T-helper 2 cell (primary cell): ENCODE measurements at places on chromosomes 2 and 18.
A peak's percentile ranks its signal among the peaks of the same experiment; 100 is the strongest.

DNA sequence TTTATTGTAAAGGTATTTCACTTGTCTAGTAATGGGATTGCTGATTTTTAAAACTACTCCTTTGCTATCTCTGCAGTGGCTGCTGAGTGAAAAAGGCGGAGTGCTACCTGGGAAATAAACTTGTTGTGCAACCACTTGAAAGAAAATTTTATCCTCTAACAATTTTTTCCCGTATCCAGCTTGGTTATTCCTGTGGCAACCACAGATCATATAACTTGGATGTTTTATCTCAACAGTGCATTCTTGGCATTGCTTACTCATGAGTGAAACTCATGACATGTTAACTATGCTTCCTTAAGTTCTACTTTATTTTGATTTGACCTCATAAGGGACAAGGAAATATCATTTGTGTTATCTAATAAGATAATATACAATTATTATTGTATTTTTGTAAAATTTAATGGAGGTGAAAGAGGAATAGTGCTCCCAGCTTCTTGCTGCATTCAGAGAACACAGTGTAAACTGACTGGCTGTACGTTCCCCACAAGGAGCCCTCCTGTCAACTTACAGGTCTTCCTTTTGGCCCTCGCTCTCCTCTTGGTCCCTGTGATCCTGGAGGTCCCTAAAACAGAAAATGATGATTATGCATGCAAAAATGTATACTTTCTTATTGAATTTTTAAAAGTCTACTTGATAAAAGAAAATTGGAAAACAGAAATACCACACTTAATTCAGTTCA lies 82.7 kb downstream of the COL5A2 start:
- DNase-seq = no peak

- no peak for DNase-seq
Observed at GRCh38 chr18:23810396-23810795, 121.1 kb downstream of the LAMA3 start.

GRCh38 chr2:241564596-241565410 lies 6.3 kb downstream of the BOK start:
- DNase-seq = no peak

DNA sequence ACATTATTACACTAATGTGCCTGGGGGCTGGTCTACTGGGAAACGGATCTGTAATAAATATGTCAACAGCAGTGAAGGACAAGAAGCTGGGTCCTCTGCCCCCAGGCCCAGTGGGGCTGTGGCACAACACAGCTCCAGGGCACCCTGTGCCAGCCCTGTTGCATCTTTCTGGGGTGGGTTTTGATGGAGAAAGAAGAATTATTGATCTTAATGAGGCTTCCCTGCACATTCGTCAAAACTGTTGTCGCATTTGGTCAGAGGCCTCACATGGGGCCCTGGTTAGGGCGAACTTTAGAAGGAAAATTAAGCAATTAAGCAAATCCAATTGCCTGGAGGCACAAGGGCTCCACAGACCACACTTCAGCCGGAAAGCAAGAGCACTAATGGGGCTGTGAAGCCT lies 30.0 kb upstream of the TWIST2 start:
- DNase-seq = no peak

DNA sequence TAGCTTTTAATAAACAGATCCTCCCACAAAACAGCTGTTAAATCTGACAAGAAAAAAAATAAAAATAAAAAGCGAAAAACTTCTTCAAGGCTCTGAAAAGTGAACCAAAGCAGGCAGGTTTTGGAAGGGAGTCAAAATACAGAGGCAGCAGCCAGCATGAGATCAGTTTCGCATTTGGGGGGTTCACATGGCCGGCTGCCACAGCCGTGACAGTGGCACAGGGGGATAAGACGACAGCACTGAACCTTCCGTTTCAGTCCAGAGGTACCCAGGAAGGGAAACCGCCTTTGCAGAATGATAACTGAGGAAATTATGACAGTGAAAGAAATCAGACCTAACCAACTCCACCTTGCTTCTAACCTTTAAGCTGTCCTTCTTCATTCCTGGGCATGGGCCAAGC lies 196.7 kb upstream of the PID1 start:
- DNase-seq = no peak

DNA sequence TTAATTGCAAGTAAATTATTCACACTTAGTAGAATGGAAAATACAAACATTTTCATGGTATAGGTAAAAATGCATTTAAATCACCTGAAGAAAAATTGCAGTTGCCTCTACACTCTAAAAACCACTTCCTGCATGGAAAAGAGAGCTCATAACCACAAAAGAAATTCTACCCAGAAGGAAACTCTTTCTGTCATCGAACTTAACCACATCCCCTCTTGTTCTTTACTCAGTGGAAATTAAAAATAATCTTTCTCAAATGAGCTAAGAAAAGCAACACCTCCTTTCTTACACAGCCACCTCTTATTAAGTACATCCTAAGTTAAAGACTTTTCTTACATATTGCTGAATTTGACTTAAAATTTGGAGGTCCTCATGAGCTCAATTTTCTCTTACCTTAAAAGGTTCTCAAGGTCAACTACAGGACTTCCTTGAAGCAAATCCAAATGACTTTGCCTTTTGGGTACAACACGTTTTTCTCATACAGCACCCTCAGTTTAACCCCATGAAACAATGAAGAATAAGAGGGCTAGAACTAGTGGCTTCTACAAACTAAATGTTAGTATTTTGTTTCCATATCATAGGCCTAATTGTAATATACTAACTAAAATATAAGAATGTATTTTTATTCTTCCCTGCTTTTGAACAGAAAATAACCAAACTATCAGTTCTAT lies 109.1 kb upstream of the CRIM1 start:
- DNase-seq = no peak

DNA sequence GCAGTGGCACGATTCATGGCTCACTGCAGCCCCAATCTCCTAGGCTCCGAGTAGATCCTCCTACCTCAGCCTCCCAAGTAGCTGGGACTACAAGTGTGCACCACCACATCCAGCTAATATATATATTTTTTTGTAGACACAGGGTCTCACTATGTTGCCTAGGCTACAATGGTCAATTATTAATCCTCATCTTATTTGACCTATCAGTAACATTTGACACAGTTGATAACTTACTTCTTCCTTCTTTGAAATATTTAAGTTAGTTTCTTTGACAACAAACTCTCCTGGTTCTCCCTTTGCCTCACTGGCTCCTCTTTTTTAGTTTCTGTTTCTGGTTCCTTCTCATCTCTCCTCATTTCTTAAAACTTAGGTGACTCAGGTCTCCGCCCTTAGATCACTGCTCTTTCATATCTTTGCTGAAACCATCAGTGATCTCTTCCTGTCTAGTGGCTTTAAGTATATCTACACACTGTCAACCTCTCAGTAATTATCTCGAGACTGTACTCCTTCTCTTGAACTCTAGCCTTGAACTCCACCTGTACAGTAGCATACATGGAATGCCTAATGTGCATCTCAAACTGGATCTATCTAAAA lies 11.5 kb downstream of the PGAP1 start:
- DNase-seq = peak; percentile 4

DNA sequence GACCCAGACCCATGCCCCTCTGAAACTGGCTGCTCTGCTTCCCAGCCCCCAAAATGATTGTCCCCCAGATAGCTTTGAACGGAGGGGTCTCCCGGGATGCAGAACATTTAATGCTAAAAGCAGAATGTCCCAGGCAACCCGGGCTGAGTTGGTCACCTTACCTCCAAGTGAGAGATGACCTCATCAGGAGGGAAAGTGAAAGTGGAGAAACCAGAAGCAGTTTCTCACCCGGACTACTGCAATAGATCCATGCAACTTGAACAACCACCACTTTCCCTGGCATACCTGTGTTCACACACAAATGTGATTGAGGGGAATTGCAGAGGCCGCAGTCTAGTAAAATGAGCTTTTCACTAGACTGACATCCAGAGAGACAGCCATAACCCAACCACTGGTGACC lies 75.3 kb upstream of the NPAS2 start:
- DNase-seq = no peak

DNA sequence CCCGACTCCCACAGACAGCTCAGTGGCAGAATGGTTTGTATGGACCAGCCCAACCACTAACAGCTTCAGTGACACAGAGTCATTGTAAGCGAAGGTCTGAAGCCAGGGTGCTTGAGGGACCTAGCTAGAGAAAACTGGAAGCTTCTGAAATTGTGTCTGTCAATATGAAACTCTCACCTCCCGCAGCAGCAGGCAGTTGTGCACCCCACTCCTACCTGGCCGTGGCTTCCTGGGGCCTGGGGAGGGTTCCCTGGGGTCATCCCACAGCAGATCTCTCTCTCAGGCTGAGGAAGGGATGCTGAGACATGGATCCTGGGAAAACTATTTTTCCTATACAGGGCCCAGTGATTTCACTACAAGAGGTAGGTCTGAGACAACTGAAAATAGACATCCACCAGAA lies 229.5 kb downstream of the TFCP2L1 start:
- DNase-seq = no peak

GRCh38 chr18:23902396-23902795 lies 112.2 kb upstream of the TTC39C start:
- no peak for DNase-seq

- no peak for DNase-seq
Observed at GRCh38 chr2:198188982-198189381, 384.6 kb downstream of the PLCL1 start.

DNA sequence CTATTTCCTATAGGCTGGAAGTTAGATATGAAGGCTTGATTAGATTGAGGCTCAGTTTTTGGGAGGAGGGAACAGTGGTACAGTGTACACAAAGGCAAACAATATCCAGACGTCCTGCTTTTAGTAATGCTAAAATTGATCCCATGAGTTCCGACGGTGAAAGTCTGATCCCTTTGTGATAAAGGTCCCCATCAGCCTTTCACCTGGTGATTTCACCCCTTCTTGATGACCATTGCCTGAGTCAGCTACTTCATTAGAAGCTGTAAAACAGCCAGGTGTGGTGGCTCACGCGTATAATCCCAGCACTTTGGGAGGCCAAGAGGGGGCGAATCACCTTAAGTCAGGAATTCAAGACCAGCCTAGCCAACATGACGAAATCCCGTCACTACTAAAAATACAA lies 29.7 kb downstream of the TWSG1 start:
- no peak for DNase-seq

- no peak for DNase-seq
Observed at GRCh38 chr2:74585406-74586185, 31.1 kb downstream of the DOK1 start.

- DNase-seq = no peak
Observed at GRCh38 chr2:10404324-10405143, 43.6 kb downstream of the ODC1 start.

DNA sequence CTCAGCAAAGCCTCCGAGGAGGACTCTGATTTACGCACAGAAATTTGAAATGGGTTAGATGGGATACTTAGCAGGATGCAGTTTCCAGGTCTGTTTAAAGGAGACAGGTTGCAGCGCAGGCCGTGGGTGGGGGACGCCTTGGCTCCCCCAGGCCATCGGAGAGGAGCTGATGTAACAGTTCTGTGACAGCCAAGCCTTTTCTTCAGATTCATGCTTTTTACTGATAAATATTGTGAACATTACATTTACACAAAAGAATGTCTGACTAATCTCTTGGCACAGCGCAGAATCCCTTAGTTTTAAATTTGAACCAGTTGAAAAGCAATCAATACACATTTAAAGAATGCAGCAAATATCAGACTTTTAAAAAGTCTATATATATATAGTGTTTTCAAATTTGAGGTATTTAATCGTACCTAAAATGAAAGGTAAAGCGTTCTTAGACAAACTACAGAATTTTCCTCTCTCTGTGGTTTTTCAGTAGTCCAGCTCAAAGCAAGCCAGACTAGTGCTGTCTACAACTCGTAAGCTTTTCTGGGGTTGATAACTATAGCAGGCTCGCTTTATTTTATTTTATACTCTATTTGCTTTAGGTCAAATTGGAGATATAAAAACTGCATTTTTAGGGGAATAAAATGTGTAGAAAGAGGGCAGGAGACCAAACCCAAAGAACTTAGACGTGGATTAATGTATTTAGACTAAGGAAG lies 221.9 kb downstream of the PIEZO2 start:
- DNase-seq = no peak

DNA sequence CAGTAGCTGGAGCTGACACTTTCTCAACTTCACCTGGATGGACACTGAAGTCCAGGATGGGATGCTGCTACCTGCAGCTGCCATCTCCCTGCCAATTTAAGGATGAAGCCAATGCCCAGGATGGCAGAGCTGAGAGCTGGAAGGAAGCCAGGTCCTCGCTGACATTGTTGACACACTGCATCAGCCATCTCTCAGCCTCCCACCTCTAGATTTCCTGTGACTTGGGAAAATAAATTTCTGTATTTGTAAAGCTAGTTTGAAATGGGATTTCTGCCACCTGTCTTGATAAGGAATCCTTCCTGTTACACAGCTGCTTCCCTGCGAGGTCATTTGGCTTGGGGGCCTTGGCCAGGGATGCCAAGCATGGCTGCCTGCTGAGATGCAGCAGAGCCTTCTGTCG lies 43.5 kb downstream of the KCTD1 start:
- no peak for DNase-seq

DNA sequence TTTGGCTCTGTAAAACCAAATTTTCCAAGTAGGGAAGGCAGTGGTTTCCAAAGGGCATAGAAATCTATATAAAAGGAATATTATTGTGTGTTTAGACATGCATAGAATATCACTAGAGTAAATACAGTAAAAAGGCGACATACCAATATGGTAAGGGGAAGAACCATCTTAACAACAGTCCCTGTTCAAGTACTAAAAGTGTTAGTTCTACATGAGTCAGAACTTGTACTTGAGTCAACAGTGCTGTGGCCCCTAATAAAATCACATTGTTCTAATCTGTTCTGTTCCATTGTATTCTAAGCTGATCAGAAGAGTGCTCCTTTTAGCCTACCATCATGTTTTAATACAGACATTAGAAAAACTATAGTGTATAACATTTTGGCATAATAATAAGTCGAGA lies 36.1 kb upstream of the TNFRSF11A start:
- DNase-seq = no peak

GRCh38 chr2:110116033-110116710 lies 550 bp upstream of the MALL start:
- DNase-seq = no peak
